ENCODE measurements at places on chromosomes 6 and 20.

GRCh38 chr20:22576273-22576672, 8.1 kb downstream of the FOXA2 start:
- DNase-seq: no peak

DNA sequence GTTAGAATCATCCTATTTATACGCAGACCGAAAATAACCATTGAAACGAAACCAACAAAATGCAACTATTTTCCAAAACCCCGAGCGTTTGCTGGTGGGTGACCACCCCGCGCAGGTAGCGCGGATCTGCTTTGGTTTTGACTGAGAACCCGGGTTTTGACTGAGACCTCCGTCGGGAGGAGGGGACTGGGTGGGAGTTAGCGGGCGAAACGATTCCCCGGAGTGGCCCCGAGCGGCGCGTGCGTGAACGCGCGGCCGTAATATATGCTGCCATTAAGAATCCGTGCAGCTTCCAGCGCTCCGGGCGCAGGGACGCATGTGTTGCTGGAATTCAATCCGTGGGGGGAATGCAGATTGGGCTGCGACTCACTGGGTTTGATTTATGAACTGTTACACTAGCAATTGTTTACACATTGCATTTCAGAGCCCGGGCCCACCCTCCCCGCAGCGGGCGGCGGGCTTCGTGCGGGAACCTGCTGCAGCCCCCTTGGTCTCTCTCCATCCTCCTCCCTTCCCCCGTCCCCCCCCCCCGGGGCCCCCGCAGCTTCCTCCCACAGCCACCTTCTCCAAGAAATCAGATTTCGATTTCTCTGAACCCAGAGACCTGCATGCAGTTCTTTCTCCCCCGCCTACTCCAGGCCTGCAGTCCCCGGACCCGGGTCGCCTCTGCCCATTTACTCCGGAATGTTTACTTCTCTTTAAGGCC, 9.9 kb downstream of the NRN1 start:
- no peak for DNase-seq

GRCh38 chr6:22231616-22232015, 65.2 kb downstream of the PRL start:
- no peak for DNase-seq

DNA sequence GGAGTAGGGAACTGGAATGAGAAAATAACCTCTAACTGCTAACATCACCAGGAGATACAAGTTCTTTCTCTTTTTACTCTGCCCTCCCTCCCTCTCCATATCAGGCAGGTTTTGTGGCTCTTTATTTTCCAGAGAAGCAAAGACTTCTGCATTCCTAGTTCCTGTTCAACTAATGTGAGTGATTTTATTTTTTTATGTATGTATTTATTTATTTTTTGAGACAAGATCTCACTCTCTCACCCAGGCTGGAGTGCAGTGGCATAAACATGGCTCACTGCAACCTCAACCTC, 6.0 kb upstream of the IER3 start:
- DNase-seq: no peak

DNA sequence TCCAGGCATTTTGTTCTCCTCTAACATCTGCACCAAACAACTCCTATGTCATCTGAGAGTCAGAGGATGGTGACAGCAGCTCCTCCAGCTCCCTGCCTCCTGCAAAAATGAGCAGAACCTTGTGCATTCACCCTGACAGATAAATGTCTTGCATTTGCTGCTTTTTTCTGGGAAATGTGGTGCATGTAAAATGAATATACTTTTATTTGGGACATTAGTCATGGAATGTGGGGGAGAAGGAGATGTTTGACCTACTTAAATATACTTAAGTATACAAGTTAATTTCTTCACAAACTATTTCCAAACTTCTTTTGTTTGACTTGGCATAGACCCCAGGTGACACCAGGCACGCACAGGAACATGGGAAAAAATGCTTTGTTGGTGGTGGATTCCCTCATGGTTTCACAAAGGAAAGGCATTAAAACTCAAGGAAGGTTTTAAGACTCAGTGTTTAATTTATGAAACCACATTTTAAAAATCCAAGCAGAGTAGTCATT, 181.8 kb upstream of the MCHR2 start:
- DNase-seq: no peak

DNA sequence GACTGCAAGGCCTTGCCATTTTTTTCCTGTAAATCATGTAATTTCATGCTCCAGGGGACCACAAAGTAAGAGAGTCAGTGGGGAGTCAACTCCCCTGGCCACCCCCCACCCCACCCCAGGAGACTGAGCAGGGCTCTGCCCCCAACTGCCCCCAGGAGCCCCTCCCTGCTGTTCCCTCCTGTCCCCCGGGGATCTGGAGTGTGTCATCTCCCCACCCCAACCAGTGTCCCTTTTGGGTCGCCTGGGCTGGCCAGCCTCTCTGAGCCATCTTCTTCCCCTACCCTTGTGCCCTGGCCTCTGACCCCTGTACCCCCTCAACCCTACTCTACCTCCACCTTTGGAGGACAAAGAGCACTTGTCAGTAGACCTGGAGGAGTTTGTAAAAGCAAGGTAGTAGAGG, 29.4 kb downstream of the FOXP4 start:
- DNase-seq: no peak

DNA sequence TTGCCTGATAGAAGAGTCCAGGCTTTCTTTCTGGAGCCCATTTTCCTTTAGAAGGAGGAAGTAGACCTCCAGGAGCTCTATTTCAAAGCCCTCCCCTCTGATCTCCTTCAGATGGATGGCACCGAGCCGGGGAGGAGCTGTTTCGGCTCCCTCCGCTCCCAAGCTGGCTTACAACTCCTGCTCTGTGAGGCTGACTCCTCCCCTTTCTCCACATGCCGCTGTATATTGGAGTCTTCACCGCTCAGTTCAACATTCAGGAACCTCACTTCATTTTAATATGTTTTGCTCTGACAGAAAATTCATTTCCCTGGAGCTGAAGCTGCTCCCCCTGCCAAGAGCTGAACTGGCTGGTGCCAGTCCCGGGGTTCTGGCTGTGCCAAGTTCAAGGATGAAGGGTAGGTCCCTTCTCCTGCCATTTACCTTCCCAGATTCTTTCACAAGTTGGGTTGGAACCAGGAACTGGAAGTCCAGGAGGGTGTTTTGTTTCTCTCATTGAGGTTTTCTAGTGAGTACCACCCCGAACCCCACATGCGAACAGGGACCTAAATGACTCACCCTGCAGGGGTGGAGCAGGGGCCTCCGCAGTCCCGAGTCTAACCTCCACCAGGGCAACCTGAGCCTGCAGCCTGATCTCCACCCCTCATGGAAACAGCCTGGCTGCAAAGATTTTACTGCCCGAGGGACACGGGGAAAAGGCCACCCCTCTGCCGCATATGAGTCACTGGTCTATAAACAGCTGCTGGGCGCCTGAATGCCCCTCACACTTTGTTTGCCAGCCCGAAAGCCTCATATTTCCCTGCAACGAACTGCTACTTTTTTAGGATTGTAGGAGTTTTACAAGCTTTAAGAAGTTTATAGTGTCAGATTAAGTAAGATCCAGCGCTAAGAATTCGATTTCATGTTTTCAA, 68.6 kb upstream of the FOXA2 start:
- DNase-seq: no peak

- DNase-seq: no peak
Measured at GRCh38 chr6:31776485-31776988, 591 bp downstream of the VWA7 start.

DNA sequence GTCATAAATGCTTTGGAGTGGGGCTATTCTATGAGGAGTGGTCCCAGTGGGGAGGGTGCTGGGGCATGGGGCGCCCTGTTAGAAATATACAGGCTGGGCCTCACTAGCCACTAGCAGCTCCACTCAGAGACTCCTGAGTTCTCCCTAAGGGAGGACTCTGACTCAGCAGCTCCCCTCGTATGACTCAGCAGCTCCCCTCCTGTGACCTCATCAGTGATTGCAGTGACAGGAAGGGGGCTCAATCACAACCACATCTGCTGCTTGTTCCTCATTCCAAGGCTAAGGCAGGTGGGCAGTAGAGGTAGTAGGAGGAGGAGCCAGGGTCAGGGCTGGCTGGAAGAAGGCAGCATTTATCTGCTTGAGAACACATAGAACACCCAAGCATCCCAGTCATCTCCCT, 73.7 kb downstream of the PRND start:
- DNase-seq: no peak

DNA sequence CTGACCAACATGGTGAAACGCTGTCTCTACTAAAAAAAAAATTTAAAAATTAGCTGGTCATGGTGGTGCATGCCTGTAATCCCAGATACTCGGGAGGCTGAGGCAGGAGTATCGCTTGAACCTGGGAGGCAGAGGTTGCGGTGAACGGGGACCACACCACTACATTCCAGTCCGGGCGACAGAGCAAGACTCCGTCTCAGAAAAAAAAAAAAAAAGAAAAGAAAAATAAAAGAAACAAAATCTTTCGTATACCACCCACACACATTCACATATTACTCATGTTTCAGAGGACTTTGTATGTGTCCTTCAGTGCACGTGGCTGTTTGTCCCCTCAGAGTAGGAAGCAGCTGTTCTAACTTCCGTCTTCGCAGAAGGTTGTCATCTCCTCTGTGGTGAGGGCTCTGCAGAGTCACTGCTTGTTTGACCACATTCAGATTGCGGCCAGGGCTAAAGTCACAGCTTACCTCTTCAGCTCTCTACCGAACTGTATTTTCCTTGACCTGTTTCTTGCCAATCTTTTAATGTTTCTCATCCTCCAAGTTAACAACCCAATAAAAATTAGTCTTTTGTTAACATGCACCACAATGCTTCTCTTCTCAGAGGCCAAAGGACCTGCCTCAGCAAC, 36.6 kb upstream of the HIVEP1 start:
- DNase-seq: peak; percentile 21

GRCh38 chr6:149318581-149319286, 1.2 kb downstream of the TAB2 start:
- no peak for DNase-seq

GRCh38 chr20:4512891-4513550, 208.7 kb upstream of the PRND start:
- DNase-seq: no peak

DNA sequence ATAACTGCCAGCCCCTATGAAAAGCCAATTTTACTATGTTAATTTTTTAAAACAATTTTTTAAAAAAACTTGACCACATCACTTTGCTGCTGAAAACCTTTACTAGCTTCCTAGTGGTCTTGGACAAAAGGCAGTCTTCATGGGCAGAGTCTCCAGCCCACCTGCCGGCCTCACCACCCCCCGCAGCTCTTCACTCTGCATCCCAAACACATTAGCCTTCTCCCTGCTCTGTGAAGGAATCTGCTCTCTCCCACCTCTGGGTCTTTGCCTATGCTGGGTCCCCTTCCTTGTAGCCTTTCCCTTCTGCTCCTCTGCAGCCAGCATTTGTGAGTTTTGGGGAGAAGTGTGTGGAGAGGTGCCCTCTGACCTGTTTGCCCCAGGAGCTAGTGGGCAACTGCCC, 170.7 kb upstream of the MLN start:
- no peak for DNase-seq

- no peak for DNase-seq
Measured at GRCh38 chr6:28542440-28543296, 17.0 kb downstream of the GPX5 start.

- DNase-seq: no peak
Measured at GRCh38 chr6:89840538-89840937, 10.9 kb downstream of the CASP8AP2 start.

DNA sequence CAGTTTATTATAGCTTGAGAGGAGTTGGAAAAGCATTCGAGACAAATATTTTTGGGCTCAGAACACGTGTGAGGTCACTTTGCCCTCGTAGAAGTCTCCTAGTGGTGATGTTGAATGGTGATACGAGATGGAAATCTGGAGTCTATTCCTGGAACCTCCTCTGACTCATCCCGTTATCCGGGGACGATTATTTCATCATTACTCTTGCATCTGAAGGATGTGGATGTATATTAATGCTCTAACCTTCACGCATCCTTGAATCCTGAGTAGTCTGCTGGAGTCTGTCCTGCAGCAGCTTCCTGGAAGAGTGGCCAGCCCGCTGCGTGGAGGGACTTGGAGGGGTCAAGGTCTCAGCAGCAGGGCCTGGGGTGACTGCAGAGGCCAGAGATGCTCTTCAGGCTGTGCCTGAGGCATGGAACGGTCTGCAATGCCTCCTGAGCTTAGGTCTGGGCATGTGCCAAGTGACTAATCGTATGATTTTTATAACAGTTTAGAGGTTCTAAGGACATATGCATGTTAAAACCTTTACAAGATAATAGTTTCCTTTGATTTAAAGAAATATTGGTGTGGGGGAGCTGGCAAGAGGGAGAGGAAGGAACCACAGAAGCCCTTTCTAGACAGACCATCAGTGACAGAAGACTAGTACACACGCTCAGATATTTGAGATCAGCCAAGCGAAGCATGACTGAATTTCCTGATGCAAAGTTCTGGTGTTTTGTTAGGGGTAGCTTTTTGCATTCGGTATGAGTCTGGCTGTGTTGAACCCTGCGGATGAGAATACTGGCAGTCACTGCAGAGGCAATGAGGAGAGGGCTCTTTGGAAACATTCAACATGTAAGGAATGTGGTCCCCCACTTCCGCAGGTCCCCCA, 400.2 kb downstream of the QKI start:
- no peak for DNase-seq

- DNase-seq: no peak
Measured at GRCh38 chr6:112235956-112236355, 18.4 kb downstream of the LAMA4 start.

GRCh38 chr6:66127061-66127460, 420.0 kb upstream of the EYS start:
- DNase-seq: no peak

GRCh38 chr6:37725957-37726356, 28.3 kb upstream of the MDGA1 start:
- DNase-seq: no peak

- peak; percentile 28 for DNase-seq
Measured at GRCh38 chr20:38842558-38842981, 37.1 kb downstream of the PPP1R16B start.

GRCh38 chr6:113149511-113149910, 707.6 kb upstream of the MARCKS start:
- no peak for DNase-seq

DNA sequence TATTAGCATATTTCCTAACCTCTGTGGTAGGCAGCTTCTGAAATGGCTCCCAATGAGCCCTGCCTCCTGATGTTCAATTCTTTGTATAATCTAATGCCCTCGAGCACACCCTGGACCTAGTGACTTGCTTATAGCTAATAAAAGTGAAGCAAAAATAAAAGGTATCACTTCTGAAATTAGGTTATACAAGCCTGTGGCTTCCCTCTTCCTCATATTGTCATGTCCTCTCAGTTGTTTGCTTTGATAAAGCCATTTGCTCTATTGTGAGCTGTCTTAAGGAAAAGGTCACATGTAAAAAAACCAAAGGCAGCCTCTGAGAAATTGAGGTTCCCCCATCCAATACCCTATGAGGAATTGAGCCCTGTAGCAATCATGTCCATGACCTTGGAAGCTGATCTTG, 442.1 kb upstream of the ADGRB3 start:
- DNase-seq: no peak

Measured in esophagus squamous epithelium (tissue), 5 donors.